Globus pallidus (tissue), 1 donor: ENCODE measurements at places on chromosomes 2 and 18.

DNA sequence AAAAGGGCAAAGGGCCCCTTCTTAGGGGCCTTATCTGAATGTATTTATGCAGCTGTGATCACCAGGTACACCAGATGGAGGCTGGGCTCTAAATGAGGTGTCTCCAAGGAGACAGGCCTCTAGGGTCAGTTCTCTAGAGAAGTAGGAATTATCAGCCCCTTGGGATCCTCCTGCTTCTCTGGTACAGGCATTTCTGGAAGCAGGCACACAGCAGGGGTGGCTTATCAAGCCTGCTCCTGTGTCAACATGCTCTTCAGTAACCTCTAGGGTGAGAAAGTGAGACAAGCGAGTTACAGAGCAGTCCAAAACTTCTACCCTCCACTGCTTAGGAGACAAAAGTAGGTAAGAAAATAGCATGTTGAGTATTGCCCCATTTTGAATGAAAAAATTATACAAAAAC is 13.8 kb downstream of the TPGS2 start:
- no peak for DNase-seq

- DNase-seq, result no peak
Measured at GRCh38 chr2:67904566-67904965, 158.2 kb downstream of the C1D start.

GRCh38 chr2:159600752-159601151 is 15.6 kb downstream of the BAZ2B start:
- DNase-seq, result no peak

DNA sequence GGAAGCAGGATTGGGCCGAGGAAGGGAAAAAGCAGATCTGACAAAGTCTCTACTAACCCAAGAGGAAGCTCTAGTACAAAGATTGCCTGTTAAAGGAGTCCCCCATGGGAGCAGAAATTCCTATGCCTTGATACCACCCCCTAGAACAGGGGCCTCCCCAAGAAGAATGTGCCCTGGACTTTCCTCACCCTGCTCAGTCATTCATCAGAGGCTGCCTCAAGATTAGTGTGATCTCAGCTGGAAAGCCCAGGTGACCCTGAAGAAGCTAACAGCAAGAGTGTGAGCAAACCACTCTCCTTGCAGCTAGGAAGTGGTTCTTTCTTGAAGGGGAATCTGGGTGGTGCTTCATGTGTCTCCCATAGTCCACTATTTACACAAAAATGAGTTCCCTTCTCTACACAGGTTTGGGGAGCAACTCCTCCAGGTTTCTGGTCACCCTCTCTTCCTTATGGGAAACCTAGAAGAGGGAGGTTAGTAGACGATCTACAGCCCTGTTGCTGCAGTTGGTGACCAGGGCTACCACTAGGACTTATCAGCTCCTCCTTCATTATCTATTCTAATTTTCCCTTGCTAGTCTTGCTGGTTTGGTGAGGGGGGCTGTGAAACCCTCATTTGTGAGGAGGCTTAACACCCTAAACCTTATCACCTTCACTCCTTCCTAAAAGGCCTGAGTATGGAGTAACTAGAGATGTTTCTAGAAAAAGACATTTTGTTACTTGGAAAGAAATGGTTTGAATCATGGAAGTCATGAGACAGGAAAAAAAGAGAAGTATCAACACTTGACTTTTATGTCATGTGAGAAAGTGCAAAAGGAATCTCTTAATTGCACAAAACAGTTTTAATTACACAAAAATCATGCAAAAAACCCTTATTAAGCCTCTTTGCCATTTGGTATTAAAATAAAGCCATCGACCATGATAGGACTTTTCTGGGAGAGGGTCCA is 2.9 kb upstream of the WDR7 start:
- no peak for DNase-seq

- no peak for DNase-seq
Measured at GRCh38 chr2:23669413-23670244, 257.3 kb downstream of the ATAD2B start.

DNA sequence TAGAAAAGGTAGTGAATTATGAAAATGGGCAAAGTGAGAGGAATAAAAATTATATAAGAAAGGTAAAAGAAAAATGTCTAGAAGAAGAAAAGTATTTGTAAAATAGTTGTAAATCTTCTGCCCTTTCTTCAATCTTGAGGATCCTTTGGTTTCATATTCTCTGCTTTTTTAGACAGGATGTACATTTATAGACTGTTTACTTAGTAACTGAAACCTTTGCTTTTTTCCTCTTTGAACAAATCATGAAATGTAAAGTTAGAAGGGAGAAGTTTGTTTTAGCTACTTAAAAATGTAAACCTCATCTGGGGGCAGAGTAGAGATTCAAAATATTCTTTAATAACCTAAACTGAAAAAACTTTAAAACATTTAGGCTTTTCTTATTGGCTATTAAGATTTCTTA is 150.4 kb upstream of the ITGA4 start:
- DNase-seq, result no peak

GRCh38 chr2:236951830-236952475 is 133.7 kb upstream of the COPS8 start:
- DNase-seq, result no peak

DNA sequence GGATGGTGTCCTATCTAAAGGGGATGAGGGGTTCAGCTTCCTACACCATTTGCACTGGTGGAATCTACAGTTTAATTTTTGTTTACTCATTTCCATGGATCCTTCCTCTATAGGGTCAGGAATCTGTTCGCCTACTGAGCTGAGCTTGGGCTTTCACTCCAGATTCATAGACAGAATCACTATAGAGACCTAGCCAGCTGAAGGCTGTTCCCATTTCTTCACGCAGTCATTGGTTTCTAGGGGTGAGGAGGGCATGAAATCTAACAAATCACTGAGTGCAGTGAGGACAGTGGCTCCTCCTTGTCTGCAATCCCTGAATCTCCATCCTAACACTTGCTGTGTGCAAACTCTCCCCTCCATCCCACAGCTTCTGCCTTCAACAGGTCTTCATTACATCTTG is 578.5 kb downstream of the TSN start:
- no peak for DNase-seq

GRCh38 chr18:79615586-79615985 is 64.0 kb upstream of the CTDP1 start:
- DNase-seq, result no peak

DNA sequence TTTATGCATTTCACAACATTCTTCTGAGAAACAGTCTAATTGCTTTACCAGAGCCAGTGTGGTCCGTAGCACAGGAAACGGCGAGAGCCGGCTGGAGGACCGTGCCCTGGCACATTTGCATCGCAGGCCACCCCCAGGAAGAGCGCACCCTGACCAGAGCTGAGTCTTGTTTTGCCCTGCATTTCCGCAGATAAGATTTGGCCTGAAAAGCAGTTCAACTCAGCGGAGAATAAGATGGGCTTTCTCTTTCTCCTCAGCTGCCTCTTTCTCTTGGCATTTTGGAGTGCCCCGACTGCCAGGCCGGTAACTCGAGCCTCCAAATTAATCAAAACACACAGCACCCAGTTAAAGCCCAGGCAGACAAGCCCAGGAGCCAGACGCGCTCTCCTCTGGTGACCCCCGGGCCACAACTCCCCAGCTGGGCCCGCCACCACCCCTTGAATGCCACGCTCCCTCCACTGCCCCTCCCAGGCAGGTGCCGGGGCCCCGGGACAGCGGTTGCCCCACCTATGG is 464 bp downstream of the COL4A4 start:
- no peak for DNase-seq

- DNase-seq, result no peak
Measured at GRCh38 chr18:51013259-51013658, 16.8 kb upstream of the SMAD4 start.

- DNase-seq, result no peak
Measured at GRCh38 chr2:69601179-69601612, 42.3 kb downstream of the AAK1 start.

DNA sequence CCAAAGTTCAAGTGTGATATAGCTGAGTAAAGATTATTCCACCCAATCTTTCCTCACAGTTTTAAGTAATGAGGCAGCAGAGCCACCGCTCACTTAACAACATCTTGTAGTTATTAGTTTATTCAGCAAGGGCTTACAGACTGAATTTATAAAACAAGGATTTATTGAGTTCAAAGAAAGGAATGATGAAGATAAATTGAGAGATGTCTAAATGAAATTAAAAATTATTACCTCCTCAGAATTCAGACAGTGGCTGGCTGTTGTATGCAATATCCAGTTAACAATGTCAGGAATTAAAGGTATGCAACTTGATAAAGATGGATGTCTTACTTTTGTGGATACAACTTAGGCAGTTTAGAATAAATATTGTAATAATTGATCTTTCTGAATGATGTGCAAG is 927.3 kb upstream of the CDH2 start:
- no peak for DNase-seq

DNA sequence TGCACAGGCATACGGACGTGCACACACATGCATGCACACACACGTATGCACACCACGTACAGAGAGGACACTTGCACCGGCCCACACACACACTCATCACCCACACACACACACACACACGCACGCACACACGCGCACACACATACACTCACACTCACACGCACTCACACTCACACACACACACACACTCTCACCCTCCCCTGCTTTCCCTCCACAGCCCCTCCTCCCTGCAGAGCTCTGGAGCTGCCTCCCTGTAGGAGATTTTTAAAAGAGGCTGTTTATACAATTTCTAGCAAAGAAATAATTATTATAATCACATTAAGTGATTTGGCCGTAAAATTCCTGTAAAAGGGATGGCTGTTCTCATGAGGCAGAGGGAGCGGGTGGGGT is 36.5 kb upstream of the SNED1 start:
- no peak for DNase-seq

- peak; percentile 21 for DNase-seq
Measured at GRCh38 chr2:73451263-73451972, 65.8 kb downstream of the ALMS1 start.

GRCh38 chr2:147996828-147997227 is 23.7 kb downstream of the ORC4 start:
- DNase-seq, result no peak

DNA sequence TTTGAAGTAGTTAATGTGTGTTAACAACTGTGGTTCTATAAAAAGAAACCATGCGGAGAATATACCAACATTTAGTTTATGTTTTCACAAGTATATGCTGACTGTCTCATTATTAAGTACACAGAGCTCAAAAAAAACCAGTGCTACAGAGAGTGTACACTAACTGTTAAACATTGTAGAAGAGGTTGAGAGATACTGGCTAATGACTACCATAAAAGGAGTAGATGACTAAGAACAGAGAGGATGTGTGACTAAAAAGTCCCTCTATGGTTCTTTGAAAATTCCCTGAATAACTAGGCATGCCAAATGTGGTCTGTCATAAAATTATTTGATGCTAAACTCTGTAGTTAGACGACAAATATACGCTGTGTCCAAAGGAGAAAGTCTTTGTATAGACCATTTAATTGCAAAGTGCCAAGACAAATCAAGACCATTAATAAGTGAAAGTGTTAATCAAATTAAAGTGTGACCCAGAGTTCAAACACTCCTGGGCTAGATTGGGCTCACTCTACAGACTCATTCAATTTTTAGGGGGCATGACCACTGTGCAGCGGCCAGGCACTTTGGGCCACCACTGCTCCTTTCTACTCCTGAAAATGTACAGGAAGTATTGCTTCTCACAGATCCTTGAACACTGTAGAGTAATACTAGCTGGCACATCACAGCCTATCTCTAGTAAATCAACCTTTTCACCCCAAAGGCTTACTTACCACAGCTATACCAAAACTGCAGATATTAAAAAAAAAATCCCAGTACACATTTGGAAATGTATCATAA is 45.1 kb upstream of the SERTAD2 start:
- no peak for DNase-seq

- DNase-seq, result peak; percentile 12
Measured at GRCh38 chr2:71466301-71467179, 13.2 kb downstream of the DYSF start.

GRCh38 chr2:174667250-174667860 is 69.8 kb upstream of the WIPF1 start:
- no peak for DNase-seq

- peak; percentile 61 for DNase-seq
Measured at GRCh38 chr2:42494355-42495233, 812 bp upstream of the KCNG3 start.

- DNase-seq, result no peak
Measured at GRCh38 chr18:37368110-37368954, 197.3 kb downstream of the CELF4 start.

GRCh38 chr18:9520666-9521065 is 45.4 kb downstream of the RALBP1 start:
- DNase-seq, result no peak

DNA sequence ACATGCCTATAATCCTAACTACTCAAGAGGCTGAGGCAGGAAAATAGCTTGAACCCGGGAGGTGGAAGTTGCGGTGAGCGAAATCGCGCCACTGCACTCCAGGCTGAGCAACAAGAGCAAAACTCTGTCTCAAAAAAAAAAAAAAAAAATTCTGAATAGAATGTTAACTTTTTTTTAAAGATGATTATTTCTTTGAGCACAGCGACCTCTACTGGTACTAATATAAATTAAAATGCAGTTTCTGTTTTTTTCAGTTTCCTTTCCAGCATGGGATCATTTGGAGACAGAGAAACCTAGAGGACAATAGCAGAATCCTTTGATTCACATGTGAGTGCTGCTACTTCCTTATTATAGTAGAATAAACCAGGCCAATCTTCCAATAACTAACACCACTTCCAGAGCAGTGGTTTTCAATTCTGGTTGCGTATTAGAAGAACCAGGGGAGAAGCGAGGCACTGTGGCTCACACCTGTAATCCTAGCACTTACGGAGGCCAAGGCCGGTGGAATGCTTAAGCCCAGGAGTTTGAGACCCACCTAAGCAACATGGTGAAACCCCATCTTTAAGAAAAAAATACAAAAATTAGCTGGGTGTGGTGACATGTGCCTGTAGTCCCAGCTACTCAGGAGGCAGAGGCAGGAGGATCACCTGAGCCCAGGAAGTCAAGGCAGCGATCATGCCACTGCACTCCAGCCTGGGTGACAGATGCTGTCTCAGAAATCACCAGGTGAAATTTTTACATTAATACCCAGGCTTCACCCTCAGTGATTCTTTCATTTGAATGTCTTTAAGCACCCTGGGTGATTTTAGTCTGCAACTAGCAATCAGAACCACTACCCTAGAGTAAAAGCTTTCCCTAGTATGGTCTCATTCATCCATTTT is 10.1 kb downstream of the SRSF7 start:
- DNase-seq, result peak; percentile 40

GRCh38 chr18:45715212-45715780 is 8.7 kb upstream of the SLC14A1 start:
- DNase-seq, result peak; percentile 38

- DNase-seq, result no peak
Measured at GRCh38 chr2:54634021-54634420, 89.4 kb upstream of the EML6 start.

- no peak for DNase-seq
Measured at GRCh38 chr2:143603846-143604565, 474.8 kb downstream of the ARHGAP15 start.

- DNase-seq, result no peak
Measured at GRCh38 chr2:217707131-217707611, 295.6 kb downstream of the TNS1 start.

GRCh38 chr2:39121523-39122063 is 742 bp upstream of the SOS1 start:
- no peak for DNase-seq

DNA sequence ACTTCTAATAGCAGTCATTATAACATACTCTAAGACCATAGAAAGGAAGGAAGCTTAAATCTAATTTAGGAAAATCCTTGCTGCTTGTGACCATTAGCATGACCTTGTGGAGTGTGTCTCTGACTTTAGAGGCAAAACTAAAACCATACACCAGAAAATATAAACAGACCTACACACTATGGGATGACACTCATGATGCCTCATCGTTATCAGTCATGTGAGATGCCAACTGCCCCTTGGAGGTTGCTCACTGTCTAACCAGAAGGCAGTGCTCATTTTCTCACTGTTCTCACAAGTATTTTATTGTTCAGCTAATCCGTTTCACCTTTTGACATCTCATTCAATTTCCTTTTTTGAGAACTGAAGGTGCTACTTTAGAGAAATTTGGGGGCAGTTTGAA is 376.9 kb downstream of the RND3 start:
- no peak for DNase-seq
